Esophagus squamous epithelium (tissue), 5 donors: ENCODE measurements at places on chromosomes 11 and 22.

DNA sequence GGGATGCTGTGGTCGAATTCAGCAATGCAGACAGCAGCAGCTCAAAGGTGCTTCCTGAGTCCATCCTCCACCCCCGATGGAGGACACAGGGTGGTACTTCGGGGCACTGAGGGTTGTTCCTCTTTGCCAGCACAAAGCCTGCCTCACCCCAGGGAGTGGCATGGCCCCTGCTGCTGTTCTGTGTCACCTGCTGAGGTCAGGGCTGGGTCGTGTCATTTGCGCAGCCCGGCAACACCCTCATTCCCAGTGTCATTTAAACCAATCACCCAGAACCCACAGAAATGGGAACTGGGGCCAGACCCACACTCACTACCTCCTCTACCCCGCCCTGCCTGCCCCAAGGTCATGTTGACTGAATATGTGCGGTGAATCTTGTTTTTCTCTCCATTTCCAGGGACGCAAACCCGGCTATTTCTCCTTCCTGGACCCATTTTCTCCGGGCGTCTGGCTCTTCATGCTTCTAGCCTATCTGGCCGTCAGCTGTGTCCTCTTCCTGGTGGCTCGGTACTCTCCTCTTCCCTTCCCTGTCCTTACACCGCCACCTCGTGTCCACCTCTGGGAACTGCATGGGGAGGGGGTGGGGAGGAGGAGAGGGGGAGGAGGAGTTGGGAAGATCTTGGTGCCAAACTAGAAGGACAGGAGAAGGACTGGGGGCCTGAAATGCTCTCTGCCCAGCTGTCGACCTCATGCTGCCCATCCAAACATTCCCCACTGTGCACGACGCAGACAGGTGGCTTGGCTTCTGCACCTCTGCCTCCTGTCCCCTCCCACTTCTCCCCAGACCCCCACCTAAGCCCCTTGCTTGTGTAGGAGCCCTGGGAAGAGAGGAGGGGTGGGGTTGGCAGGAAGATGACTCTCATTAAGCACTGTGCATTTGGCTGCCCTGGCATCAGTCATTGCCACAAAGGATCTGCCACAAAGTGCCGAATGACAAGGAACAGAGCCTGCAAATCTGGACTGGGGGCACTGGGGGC lies 71.2 kb upstream of the TBCEL start:
- DNase-seq = peak; percentile 6

- DNase-seq = no peak
These were observed 851.8 kb downstream of the BRD1 start for GRCh38 chr22:48975886-48976285.

DNA sequence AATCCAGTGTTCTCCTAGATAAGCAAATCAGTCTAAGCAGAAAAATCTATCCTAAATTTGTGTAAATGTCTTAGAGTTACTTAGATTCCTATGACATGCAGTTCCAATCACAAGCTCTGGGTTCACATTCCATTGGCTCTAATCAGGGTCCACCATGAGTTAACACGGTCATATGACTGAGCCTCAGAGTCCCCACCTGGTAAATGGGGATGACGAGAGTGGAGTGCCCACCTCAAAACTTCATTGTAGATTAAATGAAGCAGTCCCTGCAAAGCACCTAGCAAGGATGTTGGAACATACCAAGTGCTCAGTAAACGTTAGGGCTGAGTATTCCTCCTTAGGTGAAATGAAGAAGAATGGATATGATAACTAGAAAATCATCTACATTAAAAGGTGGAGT lies 3.1 kb downstream of the ETS1 start:
- no peak for DNase-seq

DNA sequence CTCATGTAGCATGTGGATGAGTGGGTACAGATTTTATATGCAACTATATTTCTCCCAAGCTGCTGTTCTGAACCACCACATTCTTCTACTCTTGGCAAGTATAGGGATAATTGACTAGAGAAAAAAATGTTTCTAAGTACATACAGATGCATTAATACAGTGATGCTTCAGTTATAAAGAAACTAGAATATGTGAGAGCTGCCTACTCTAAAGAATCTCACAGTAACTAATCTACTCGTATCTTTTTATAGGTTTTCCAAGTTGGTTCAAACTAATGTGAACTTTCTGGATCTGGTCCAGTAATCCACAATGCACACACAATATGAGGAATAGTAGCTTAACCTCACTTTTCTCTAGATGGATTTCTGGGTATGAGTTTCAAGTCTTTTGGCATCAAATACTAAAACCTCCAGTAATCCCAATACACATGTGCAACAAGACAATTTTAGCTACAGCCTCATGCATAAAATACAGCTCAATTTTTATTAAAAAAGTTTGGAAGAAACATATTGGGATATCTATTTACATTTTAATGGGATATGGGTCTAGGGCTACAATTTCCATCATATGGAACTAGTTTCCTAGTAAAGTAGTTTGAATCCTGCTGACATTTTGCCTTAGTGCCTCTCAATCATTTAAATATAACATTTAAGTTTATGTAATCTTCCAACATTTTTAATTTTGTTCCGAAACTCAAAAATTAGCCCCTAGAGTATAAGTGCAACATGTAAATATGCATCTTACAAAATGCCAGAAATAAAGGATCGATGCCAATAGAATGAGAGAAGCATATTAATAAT lies 2209.7 kb downstream of the LRRC4C start:
- DNase-seq = no peak
